ENCODE measurements at places on chromosomes 4 and X. TPM values are rescaled to one million over a fixed set of nuclear protein-coding genes. Genes with fewer than 3 reads are reported as not detected.

The GLRA2 gene
- not detected for total RNA-seq

The TBX22 gene
- total RNA-seq, result not detected

The XK gene
- total RNA-seq, result 0.45 TPM

The TCP11X2 gene
- total RNA-seq, result not detected

The CPEB2 gene
- total RNA-seq, result 7.9 TPM

The BMP3 gene
- total RNA-seq, result not detected
